T-cell (primary cell): ENCODE measurements at places on chromosomes 3 and 15.

GRCh38 chr3:160707187-160707794 lies 30.3 kb downstream of the ARL14 start:
- DNase-seq = peak; percentile 75

- DNase-seq = no peak
Measured at GRCh38 chr3:71124048-71124447, 459.5 kb downstream of the FOXP1 start.

- DNase-seq = no peak
Measured at GRCh38 chr3:14852717-14853116, 34.0 kb downstream of the FGD5 start.

- DNase-seq = no peak
Measured at GRCh38 chr15:101463270-101463669, 26.2 kb downstream of the PCSK6 start.

GRCh38 chr3:12253516-12254343 lies 35.1 kb upstream of the PPARG start:
- no peak for DNase-seq

DNA sequence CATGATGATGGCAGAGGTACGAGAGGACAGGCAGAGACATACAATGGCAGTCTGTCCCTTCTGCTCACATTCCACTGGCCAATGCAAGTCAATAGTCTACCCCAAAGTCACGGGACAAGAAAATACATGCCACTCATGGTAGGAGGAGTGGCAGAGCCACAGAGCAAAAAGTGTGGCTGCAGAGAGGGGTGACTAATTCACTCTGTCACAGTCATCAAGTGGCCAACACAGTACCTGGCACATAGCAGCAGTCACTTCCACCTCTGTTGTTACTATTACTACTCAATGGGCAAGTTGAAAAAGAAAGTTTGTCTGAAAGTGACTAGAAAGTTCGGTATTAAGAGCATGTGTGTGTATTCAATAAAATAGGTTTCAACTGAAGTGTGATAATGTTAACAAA lies 91.4 kb downstream of the SMAD3 start:
- DNase-seq = no peak

- no peak for DNase-seq
Measured at GRCh38 chr15:34794590-34795206, 651 bp downstream of the ACTC1 start.

- no peak for DNase-seq
Measured at GRCh38 chr3:17038900-17039553, 154.3 kb downstream of the PLCL2 start.

- DNase-seq = no peak
Measured at GRCh38 chr3:4687167-4687566, 194.0 kb downstream of the ITPR1 start.

DNA sequence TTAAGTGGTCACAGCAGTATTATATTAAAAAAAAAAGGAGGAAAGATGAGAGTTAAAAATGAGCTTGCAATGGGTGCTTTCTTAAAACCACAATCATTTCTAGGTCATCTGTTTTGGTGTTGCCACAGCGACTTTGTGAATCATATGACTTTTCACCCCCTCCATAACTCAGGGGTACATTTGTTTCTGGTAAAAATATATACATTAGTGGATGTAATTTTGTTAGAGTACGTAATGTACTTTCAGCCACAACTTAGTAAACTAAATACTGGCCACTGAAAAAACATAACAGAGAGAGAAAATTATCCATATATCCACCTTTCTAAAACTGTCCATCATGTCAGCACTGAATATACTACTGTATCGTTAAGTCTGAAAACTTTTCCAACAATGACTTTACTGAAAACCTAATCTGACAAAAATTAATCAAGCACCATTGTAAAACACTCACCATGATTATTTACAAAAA lies 3.4 kb downstream of the ANKRD28 start:
- no peak for DNase-seq

DNA sequence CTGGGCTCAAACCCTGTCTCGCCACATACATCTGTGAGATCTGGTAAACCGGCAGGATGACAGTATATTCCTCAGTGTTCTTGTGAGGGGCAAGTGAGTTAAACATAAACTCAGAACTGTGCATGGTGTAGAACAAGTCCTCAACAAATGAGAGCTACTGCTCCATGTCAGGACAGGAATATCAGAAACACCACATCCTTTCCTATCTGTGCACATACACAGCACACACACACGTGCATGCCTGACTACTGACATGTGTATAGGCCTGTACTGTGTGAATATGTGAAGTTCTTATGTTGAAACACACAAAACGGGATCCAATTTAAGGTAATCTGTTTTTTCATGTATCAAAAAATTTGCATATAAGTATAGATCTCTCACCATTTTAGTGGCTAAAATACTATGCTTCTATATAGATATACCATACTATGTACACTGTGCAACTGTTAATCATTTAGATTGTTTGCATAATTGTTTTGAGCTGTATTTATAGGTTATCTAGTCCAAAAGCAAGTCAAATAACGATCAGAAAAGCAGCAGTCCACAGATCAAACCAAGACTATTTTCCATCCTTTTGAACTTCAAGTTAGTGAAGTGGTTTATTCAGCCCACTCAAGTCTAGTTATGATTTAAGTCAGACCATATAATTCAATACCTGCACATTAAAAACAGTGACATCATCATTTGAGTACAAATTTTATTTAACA lies 44.8 kb downstream of the CCR4 start:
- no peak for DNase-seq

DNA sequence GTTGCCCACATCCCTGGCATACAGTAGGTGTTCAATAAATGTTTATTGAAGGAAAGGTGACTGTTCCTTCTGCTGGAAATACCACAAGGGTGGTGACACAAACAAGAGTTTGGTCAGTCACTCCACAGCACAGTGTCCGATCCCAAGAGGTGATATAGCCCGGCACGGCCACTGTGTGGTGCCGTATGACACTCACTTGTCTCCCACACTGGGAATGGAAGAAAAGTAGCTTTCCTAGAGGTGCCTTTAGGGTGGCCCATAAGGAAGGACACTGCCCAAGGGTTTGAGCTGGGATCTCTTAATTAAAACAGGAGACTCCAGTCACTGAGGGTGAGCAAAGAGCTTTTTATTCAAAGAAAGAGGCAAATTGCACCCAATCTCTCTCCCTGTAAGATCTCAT lies 40.5 kb downstream of the TGM4 start:
- DNase-seq = no peak

DNA sequence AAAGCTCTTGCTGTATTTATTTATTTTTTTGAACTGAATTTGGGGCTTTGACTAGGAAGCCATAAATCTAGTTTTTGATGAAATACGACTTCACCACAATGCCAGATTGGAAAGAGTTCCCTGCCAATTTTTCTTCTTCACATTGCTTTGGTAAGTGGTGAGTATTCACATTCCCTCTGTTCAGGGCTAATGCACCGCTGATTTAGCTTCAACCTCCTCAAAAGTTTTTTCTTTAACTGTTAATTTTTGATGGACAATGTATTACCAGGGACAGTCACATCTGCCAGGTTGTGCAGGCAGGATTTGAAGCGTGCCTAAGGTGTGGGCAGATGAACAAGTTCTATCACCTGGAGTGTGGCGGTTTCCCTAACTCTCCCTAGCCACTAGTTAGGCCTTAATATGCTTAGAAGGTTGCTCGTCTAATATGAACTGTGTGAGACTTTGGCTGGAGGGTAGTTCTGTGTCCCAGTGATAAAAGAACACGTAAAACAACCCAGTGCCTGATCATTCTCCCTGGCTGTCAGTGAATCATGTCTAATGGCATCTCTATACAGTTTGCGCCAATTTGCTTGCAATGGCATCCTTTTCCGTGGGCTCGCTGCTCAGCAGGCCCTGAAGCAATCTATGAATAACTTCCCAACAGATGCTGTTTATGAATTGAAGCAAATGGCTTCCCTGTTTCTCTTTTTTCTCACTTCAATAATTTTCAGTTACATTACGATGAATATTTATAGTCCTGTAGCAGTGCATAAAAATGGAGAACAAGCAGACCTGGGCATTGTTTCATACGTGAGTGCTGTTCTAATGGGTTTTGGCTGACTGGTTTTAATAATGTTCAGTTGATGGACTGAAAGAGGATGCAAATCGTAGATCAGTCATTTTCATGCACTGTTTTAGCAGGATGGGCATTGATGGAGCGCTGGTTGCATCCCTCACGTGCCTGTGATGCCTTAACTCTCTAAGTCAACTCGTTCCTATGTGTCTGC lies 243.2 kb upstream of the SUCLG2 start:
- no peak for DNase-seq

DNA sequence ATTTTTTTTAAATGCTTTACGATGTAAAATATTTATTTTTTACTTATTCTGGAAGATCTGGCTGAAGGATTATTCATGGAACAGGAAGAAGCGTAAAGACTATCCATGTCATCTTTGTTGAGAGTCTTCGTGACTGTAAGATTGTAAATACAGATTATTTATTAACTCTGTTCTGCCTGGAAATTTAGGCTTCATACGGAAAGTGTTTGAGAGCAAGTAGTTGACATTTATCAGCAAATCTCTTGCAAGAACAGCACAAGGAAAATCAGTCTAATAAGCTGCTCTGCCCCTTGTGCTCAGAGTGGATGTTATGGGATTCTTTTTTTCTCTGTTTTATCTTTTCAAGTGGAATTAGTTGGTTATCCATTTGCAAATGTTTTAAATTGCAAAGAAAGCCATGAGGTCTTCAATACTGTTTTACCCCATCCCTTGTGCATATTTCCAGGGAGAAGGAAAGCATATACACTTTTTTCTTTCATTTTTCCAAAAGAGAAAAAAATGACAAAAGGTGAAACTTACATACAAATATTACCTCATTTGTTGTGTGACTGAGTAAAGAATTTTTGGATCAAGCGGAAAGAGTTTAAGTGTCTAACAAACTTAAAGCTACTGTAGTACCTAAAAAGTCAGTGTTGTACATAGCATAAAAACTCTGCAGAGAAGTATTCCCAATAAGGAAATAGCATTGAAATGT lies 15.6 kb downstream of the THBS1 start:
- no peak for DNase-seq

- DNase-seq = peak; percentile 1
Measured at GRCh38 chr15:79595995-79596622, 164.0 kb downstream of the MINAR1 start.

DNA sequence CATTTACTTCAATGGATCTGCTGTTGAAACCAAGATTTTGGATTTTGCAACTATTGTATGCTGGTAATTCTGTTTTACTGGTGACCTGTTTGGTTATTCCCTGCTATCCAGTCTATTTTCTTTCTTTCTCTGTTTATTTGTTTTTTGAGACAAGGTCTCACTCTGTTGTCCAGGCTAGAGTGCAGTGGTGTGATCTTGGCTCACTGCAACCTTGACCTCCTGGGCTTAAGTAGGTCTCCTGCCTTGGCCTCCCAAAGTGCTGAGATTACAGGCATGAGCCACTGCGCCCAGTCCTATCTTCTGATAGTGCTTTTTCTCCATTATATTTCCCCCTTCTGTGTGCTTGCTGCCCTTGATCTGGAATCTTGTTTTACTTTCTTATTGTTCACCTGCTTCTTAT lies 15.6 kb downstream of the USP13 start:
- DNase-seq = no peak

DNA sequence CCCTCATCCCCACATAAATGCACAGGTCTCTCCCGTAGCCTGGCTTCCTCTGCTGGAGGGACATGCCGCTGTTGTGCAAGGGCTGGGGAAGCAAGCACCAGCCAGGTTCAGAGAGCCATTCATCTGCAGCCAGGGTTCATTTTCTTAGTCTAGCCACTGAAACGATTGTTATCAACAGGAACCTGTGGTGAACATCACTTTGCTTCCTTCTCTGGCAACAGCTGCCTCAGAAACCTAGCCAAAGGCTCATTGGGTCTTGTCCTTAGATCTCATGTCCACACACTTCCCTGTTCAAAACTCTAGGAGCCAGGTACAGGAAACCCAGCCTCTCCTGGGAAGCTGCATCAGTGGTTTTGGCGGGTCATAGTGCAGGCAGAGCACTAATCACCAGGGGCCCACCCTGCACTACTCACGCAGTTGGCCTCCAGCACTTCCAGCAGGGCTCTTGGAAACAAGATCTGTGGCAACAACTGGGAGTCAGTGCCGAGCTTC lies 47.0 kb downstream of the OXNAD1 start:
- DNase-seq = peak; percentile 82

DNA sequence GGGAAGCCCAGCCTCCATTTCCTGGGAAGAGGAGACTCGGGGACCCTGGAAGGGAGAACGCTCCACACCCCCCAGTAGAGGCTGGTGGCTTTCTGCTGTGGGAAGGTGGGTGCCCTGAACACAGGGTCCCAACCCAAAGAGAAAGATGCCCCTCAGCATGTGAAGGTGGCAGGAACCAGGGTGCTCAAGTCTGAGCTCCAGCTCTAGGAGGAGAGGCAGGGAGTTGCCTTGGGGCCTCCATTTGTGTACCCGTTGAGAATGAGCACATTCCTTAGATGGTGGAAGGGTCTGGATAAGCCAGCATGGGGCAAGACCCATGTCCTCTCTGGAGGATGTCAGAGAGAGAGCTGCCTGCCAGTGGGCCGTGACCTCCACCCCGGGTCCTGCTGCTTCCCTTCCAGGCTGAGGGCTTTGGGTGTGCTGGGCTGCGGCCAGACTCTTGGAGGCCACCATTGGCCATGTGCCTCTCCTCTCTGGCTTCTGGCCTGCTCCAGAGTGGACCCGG lies 212.4 kb downstream of the TBC1D2B start:
- no peak for DNase-seq

- DNase-seq = no peak
Measured at GRCh38 chr3:31172336-31172735, 277.9 kb upstream of the GADL1 start.

- no peak for DNase-seq
Measured at GRCh38 chr3:145557405-145557804, 603.6 kb downstream of the PLOD2 start.

DNA sequence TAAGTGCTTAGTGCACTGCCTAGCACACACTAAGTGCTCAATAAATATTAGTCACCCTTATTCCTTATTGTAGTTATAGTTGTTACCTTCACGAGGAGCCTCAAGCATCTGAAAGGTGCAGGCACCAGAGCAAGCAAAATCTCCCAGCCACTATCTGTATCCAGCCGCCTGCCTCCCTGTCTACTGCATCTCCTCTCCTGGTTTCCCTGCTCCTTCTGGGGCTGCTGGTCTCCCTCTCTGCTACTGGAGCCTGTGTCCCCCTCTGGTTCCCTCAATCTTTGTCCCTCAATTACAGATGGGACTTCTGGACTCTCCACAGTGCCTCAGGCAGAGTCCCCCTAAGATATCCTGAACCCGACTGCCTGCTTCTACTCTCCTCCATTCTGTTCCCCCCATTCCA lies 18.8 kb downstream of the MYL3 start:
- no peak for DNase-seq

DNA sequence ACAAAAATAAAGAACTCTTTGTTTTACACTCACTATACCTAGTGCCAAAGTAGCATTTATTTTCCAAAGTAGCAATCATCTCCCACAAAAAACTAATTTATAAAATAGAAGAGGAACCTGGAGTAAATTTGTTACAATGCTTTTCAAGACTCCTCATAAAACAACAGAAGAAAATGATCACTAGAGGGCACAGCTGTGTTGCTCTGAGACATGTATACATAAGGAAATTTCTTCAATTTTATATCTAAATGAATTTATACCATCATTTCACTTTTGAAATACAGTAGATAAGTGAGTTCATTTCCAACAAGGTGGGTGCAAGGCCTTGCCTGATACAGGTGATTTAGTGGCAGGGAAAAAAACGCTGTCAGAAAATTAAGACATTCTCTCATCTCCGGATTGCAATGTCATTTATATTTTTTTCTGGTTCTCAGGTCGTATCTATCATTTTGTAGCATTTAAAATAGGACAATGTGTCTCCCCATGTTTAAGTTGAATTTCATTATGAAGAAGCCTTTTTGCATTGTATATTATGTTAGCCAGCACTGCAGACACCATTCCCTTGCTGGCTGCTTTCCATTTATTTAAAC lies 25.3 kb upstream of the ARHGEF26 start:
- DNase-seq = no peak
